ENCODE measurements at places on chromosomes 13 and 19.

DNA sequence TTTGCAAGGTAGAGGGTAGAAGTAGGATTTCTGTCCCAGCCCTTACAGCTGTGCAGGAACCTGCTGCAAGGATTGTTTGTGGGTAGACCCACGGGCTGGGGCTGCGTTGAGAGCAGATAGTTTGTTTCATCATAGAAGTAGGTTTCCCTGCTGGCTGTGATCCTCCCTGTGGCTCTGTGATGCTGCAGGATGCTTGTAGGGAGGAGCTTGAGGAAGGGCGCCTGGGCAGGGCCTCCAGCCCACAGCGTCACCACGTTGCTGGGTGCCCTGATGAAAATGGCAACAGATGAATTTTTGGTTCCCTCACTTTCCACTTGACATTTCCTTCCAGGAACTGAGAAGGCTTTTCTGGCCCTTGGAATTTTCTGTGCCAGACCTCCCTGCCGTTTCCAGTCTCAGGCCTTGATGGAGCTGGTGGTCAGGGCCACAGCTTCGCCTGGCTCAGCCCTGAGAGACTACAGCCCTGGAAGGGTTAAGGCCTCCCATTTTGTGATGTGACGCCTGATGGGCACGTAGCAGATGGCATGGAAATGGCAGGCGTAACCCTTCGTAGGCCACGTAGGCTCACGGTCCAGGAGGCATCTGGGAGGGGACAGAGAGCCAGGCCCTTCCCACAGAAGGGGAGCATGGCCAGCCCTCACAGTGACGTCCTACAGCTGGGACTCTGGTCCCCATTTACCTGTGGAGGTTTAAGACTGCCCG lies 42.2 kb downstream of the GATAD2A start:
- DNase-seq: peak; percentile 28

- no peak for DNase-seq
Measured at GRCh38 chr13:31149604-31150003, 12.1 kb downstream of the HSPH1 start.

DNA sequence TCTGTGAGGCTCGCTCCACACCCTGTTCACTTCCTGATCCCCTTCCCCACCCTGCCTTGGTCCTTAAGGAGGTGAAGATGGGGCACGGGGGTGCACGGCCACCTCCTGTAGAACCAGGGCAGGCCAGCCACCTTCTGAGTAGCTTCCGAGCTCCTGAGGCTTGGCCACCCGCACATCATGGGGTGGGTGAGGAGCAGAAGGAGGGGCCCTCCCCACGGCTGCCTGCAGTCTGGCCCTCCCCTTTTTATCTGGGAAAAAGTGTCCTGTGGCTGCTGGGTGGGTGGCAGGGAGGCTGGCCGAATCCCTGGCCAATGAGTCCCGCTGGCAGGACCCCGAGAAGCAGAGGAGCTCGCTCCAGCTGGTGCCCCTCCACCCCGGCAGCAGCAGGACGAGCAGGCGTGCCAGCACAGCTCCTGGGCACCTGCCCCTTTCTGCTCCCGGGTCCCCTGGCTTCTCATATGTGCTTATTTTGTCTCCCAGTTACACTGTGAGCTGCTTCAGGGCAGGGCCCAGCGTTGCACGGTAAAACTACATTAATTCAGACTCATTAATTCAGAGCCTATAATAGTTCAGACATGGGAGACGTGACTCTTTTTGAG lies 135.0 kb downstream of the KDM4B start:
- DNase-seq: no peak

GRCh38 chr19:47284324-47284899 lies 9.7 kb downstream of the INAFM1 start:
- DNase-seq: peak; percentile 80

- peak; percentile 28 for DNase-seq
Measured at GRCh38 chr13:36819739-36820090, 693 bp downstream of the RFXAP start.

DNA sequence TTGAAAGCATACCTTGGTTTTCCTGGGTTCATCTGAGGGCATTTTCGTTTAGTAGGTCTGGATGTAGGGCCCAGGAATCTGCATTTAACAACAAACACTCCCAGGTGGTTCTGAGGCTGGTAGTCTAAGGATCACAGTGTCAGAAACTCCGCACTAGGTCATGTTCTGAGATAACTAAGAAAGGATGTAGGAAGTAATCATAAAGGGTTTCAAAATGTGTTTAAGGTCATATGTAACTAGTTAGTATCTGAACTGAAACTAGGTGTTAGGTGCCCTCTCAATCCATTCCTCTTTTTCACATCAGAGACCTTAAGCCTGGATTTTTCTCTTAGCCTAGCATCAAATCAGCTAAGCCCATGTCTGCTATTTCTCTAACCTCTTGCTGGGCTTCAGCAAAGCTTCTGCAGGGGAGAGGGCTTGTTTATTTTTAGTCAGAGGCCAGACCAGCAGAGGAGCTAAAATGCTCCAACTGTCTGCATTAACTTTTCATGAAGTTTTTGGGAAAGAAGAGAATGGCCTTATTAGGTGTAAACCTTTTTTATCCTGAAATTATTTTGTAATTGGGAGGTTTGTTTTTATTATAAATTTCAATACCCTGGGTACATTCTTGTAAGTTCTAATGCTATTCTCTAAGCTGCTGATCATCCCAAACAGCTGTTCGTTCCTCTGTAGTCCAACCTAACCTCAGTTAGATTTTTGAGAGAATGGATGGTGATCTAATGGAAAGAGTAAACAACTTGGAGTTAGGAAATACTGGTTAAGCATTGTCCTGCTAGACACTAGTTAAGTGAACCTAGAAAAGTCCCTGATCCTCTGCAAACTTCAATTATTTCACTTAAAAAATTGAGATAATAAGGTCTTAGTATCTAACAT lies 262.8 kb upstream of the RFC3 start:
- DNase-seq: peak; percentile 12

GRCh38 chr13:78736142-78736541 lies 77.2 kb upstream of the OBI1 start:
- DNase-seq: peak; percentile 1

DNA sequence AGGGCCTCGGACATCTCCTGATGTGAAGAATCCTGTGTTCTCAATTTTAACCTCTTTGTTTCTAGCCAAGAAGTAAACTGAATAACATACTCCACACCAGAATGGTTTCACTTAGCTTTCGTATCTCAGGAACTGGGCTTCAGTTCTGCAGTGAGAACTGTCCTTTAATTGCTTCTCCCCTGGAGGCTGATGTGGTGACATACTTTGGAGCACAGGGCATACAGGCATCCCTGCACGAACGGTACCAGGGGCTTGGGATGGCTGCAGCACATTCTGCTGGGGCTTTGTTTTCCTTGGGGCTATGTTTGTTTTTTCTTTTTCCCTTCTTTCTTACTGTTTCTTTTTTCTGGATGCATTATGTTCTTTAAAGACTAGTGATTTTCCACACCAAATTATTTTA lies 230.5 kb downstream of the TM9SF2 start:
- DNase-seq: no peak

DNA sequence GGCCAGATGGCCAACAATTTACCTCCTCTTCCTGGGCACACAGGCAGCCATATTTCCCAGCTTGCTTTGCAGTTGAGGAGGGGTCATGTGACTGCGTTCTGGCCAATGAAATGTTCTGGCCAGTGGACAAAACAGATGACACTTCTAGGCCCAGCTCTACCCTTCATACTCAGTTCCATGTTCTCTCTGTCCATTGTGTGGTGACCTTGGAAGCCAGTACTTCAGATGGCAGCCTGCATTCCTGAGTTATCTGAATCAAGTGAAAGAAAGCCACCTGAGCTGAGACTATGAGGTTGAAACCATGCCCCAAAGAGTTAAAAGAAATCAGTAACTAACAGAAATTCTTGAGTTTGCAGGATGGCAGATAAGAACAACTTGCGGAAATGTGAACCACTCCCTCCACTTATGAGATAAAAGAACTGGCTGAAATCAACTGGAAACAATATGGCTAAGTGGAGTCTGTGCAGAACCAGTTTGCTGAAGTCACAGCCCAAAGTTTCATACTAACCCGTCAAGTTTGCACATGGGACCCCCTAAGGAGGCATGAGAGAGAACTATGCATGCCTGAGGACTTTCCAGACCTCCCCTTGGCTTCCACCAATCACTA lies 8.1 kb downstream of the FAM187B start:
- DNase-seq: peak; percentile 33

DNA sequence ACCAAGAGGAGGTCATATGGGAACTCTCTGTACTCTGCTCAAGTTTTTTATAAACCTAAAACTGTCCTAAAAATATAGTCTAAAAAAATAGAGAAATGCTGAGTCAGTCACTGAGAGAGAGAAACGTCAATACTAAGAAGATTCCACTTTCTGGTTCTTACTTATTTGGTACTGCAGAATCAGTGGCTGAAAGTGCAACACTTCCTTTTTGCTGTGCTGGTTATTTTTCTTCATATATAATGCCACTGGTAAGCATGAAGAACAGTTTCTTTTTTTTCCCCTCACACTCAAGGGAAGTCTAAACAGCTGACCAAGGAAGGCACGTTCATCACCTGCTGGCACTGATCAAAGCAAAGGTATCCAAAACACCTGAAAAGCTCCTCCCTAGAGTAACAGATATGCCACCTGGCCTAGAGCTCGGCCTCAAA lies 44.3 kb upstream of the N4BP2L1 start:
- DNase-seq: peak; percentile 23

GRCh38 chr19:54662730-54663129 lies at the start of gene LILRB4:
Gene LILRB4, plus strand, starts transcription at chr19:54662985. Its CDS starts 49 bp downstream, at chr19:54663034.
- no peak for DNase-seq

DNA sequence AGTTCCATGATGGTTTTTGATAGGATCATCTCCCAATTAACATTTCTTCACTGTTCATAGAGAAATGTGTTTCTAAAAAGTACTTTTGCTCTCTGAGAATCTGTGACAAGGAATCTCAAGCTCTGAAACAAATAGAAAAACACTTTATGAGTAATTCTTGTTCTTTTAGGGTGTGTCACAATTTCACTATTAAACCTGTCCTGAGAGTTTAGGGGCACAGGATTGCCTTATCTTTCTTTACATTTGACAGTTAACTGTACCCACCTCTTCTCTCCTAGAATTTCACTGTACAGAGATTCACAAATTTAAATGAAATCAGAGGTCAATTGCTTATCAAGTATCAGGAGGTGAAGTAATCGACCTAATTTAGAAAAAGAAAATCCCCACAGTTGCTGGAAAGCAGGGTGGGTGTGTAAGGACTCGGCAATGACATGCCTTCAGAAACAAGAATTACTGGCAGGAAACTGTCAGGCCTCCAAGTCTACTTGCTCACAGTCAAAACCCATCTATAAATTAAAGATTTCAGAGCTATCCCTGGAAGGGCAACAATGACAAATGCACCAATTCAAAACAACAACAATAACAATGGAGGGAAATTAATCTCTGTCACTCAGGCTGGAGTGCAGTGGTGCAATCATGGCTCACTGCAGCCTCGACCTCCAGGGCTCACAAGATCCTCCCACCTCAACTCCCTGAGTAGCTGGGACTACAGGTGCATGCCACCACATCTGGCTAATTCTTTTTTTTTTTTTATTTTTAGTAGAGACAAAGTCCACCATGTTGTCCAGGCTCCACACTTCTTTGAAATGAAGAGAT lies 250.2 kb downstream of the ABCC4 start:
- DNase-seq: no peak

- DNase-seq: peak; percentile 37
Measured at GRCh38 chr19:48784527-48784926, 26.3 kb downstream of the BCAT2 start.

DNA sequence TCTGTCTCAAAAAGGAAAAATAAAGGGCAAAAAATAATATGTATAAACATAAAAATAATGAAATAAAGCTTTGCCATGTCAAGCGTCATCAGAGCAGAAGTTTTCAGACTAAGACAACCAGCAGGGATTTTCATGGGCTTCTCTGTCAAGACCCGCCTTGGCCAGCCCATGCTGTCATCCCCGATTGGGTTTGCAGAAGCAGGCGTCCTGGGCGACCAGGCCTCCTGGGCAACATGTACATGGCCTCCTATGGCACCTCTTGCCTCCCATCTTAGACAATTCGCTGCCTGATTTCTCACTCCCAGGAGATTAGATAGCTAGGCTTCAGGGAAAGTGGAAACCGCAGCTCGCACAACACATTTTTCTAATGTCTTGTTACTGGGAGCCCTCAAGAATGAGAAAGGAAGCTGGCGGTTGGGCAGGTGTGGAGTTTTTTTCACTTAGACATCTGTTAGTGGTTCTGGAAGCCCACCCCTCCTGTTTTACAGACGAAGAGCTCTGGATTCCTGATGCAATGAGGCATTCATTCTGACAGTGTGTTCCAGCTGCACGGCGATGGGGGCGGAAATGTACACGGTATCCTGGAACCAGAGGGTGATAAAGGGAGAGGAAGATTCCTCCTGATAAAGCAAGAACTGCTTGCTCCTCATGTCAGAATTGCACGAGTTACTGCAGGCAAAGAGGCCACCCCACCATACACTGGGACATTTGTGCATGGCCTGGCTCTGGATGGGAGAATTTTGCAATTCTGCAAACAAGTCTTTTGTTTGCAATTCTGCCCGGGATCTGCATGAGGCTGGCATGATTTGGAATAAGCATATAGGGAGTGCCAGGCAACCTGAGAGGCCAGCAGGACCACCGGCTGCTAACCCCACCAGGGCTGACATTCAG lies 47.4 kb upstream of the KATNAL1 start:
- no peak for DNase-seq

DNA sequence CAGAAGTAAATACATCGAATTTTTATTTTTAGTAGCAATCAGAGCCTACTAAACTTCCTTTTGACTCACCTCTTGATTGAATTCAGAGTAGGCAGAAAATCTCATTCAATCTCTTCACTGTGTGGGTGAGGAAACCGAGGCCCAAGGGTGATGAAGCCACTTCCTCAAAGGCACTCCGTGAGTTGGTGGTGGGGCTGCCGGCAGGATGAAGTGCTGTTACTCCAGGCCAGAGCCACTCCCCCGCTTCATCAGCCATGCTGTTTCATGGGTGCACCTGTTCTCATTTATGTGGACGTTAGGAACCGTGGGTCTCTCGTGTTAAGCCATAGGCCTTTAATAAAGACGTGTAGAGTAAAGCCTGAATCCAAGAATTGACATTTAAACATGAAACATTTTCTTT lies 13.2 kb downstream of the ING1 start:
- no peak for DNase-seq

Measured in fibroblast of the aortic adventitia (primary cell).